Effector CD4-positive, alpha-beta T cell (primary cell): ENCODE measurements at places on chromosomes 2 and 18.
A peak's percentile ranks its signal among the peaks of the same experiment; 100 is the strongest.

DNA sequence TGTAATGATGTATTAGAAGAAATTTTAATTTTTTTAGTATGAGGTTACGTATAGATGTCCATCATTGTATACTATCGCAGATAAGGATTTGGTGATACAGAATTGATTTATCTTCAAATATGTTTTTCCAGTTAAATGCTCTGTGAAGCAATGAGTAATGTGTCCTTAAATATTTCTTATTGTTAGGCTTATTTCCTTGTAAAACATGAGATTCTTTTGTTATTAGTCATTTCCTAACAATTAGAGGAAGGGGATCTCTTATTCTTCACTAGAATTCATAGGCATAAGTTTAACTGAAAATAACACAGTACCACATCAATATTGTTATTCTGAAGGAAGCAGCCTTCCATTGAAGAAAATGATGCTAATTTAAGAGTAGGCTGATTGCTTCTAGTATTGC, 15.5 kb upstream of the OTX1 start:
- no peak for DNase-seq

DNA sequence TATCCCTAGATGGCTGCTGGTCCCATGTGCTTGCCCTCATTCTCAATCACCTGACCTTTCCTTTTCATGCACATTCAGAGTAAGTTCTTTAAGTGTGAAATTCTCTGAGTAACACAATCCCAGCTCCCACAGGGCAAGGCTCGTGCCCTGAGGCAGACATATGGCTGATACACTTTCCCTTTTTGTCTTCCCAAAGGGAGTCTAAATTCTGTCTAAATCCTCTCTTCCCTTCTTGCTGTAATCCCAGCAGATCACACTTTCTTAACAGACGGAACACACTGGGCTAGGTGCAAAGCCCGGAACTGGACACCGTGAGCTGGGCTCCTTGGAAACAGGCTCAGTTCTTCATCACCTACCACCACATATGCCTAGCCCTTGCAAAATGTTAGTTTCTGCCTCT, 147.6 kb downstream of the GALNT14 start:
- DNase-seq: no peak

- no peak for DNase-seq
These were observed 5.7 kb downstream of the CKAP2L start for GRCh38 chr2:112758711-112759110.

DNA sequence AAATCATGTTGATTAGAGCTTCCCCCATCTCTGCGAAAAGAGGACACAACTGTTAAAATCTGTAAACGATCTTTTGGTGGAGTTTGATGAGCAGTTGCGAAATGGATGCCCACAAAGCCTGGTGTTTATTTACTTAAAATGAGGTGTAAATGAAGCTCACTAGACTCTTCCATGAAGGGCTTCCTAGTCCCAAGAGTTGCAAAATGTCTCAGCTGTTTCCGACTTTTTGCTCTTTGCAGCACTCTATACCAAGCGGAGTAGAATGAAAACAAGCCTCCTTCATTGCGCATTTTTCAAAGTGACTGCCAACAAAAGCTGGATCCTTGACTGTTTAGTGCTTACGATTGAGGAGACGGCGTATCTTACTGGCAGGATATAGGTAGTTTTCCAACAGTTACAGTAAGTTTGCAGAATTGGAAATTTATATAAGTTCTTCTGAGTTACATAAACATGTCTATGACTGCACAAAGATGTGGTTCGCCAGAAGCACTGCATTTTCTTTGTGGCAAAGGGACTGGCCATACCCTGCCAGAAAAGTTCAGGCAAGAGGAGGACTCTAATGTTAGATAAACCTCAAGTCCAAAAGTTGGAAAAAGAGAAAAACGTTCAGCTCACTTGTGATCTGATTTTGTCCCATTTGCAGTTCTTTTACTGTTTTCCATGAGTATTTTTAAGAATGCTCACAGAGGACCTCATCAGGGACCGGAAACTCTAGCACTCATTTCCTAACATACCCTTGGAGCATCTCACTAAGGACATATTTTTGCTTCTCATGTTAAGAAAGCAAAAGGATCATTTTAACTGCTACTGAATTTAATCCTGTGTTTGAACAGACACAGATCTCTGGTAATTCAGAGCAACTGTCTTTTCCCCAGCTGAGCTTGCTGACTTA, 42.7 kb downstream of the COLEC12 start:
- no peak for DNase-seq

- DNase-seq: no peak
These were observed 142.2 kb downstream of the BCL11A start for GRCh38 chr2:60411295-60411694.

DNA sequence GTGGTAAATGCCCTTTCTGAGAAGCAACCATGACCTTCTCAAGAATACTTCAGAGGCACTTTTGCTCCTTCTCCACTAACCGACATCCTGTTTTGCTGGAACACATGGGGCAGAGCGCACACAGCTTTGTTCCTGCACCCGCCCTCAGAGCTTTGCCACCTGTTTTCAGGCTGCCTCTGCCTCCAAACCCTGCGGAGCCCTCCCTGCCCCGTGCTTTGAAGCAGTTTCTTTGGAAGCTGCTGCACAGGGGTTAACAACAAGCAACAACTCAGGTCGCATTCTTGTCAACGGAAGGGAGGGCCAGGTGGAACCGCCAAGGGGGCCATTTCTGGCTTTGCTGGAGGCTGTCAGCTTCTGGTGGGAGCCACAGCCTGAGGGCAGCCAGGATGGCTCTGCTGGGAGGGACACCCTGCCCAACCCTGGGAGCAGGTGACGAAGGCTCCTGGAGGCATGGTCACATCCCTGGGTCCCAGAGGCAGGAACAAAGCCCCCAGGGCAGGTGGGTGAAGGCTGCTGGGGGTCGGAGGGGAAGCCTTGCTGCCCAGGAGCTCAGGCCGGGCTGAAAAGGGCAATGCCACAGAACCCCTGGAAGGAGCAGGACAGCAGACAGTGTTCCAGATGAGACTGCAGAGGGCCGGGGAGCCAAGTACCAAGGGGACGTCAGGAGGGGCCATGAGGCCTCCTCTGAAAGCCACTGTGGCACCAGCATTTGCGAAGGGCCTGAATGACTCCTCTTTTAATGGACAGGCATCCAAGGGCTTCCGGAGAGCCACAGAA, 46.8 kb downstream of the MRPS5 start:
- DNase-seq: peak; percentile 40

GRCh38 chr18:51275712-51276476, 78.4 kb upstream of the MEX3C start:
- DNase-seq: no peak

DNA sequence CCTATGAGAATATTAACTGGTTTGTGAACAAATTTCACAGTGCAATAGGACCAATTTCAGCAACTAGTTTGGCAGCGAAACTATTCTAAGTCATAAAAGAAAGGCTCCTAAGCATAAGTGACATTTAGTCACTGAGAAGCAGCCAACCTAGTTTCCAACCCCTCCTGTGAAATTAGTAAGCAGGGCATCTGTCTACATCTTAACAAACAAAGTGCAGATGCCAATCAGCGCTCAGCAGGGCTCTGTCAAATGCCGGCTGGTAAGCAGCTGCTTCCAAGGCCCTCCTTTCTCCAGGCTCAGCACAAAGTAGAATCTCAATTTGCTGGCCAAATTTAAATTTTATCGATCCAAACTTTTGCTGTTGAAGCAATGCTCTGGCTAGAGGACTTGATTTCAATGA, 124.7 kb downstream of the ICOS start:
- no peak for DNase-seq

GRCh38 chr2:66331176-66331575, 103.7 kb upstream of the MEIS1 start:
- no peak for DNase-seq

DNA sequence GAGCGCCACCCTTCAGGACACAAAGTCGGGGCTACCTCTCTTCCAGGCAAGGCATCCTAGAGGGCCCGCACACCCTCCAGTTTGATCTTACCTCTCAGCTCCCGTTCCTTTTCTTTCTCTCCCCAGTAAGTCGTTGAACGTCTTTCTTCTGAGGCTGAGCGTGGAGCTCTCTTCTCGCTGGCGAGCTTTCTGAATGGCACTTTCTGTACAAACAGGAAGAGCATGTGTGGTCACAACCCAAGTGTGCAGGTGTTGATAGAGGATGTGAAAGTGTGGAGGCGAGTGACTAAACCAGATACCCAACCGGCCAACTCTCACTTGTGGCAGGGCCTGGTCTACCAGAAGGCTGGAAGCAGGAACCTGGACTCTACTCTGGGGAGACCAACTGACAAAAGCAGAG, at the start of gene AFF3:
Gene AFF3, minus strand, starts transcription at position 198 of the 400 bp plus-strand sequence. CDS start 38,136 bp downstream, outside the sequence.
- DNase-seq: no peak
